ENCODE measurements at places on chromosomes 5 and 9. TPM values are rescaled to one million over a fixed set of nuclear protein-coding genes. Genes with fewer than 3 reads are reported as not detected.

The TICAM2 gene
- not detected for total RNA-seq

The PCDHGA10 gene
- 6.3 TPM for total RNA-seq

GRCh38 chr9:107491081-107492053 is 1.8 kb upstream of the KLF4 start:
- peaks cover 6% of the 10 kb centered on the region for H3K4me1 ChIP-seq
- DNase-seq = peak; percentile 35
- peak overlapping the region; percentile 93 for H3K27ac ChIP-seq

- no peak for DNase-seq
- H3K27ac ChIP-seq = no peak overlapping the region
- no peaks in the 10 kb centered on the region for H3K36me3 ChIP-seq
- no peaks in the 10 kb centered on the region for H3K27me3 ChIP-seq
- H3K4me1 ChIP-seq = no peaks in the 10 kb centered on the region
Measured at GRCh38 chr5:107230367-107230766, 440.4 kb downstream of the EFNA5 start.

- no peak overlapping the region for H3K27ac ChIP-seq
- DNase-seq = no peak
- no peaks in the 10 kb centered on the region for H3K27me3 ChIP-seq
- H3K4me1 ChIP-seq = no peaks in the 10 kb centered on the region
- H3K4me3 ChIP-seq = no peak overlapping the region
Measured at GRCh38 chr5:154367101-154367500, 78.7 kb upstream of the SAP30L start.

The C9orf50 gene
- not detected for total RNA-seq

The FLT4 gene
- total RNA-seq = 4.9 TPM

- no peaks in the 10 kb centered on the region for H3K36me3 ChIP-seq
- H3K27ac ChIP-seq = no peak overlapping the region
- no peak overlapping the region for H3K4me3 ChIP-seq
- no peak for DNase-seq
- H3K27me3 ChIP-seq = no peaks in the 10 kb centered on the region
Measured at GRCh38 chr5:138803285-138803684, 50.1 kb downstream of the CTNNA1 start.

DNA sequence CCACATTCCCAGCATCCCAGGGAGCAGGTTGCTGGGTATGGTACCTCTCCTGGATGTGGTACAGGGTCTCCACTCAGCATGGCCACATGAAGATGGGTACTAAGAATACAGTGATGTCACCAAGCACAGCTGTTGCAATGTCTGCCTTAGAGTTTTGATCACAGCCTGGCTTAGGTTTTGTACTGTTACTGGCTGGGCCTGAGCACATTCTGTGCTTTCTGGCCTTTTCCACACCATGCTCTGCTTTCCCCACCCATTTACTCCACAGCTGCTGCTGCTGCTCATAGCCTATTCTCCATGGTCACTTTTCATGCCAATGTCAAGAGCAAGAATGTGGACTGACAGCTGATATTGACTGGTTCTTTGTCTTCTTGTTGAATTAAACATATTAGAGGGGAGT is 481.9 kb downstream of the ARHGEF28 start:
- no peaks in the 10 kb centered on the region for H3K4me1 ChIP-seq
- no peaks in the 10 kb centered on the region for H3K36me3 ChIP-seq
- no peak overlapping the region for H3K4me3 ChIP-seq
- no peak overlapping the region for H3K27ac ChIP-seq

The S100Z gene
- total RNA-seq = not detected

- H3K4me3 ChIP-seq = peak within 1 kb of the TSS; percentile 88
- H3K27me3 ChIP-seq = no peaks in the 10 kb centered on the region
- H3K36me3 ChIP-seq = no peaks in the 10 kb centered on the region
- peak; percentile 91 for DNase-seq
- peak within 1 kb of the TSS; percentile 100 for H3K27ac ChIP-seq
Measured at GRCh38 chr9:3525836-3526164, at the start of gene RFX3. Gene RFX3 (minus strand): TSS chr9:3526001. CDS start chr9:3395588, 130,413 bp downstream.

GRCh38 chr5:87541033-87541432 is 128.3 kb upstream of the CCNH start:
- no peaks in the 10 kb centered on the region for H3K36me3 ChIP-seq
- no peaks in the 10 kb centered on the region for H3K4me1 ChIP-seq
- H3K27ac ChIP-seq = no peak overlapping the region

DNA sequence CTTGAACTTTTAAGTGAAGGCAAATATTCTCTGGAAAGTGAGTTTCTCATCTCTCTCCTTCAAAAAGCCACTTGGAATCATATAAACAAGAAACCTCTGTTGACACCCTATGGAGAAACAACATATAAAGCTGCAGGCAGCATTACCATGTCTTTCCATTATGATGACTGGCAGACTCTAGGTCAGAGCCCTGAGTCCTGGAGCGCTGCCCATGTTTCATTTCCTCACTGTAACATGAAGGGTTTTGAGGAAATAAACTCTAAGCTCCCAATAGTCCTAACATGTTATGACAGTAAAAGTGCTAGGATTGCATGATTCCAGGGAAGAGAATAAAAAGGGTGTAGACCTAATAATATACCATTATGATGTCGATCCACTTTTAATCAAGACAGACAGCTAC is 220.6 kb downstream of the CTNND2 start:
- no peak overlapping the region for H3K4me3 ChIP-seq
- no peaks in the 10 kb centered on the region for H3K36me3 ChIP-seq
- H3K27me3 ChIP-seq = no peaks in the 10 kb centered on the region
- H3K4me1 ChIP-seq = no peaks in the 10 kb centered on the region

- DNase-seq = no peak
- H3K4me1 ChIP-seq = no peaks in the 10 kb centered on the region
- H3K27ac ChIP-seq = no peak overlapping the region
- no peak overlapping the region for H3K4me3 ChIP-seq
- H3K27me3 ChIP-seq = no peaks in the 10 kb centered on the region
Measured at GRCh38 chr5:43646992-43647391, 44.0 kb downstream of the NNT start.

DNA sequence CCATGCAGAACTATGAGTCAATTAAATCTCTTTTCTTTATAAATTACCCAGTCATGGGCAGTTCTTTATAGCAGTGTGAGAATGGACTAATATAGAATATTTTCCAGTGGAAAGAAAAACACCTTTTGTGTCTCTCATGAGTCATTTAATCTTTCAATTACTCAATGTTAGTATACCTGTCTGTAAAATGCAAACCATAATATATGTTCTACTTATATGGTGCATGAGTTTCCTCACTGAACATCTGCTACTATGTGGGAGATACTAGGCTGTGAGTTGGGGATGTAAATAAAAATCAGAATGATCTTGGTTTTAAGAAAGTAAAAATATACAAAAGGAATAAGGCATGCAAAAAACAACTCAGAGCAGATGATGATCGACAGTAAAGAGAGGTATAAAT is 15.0 kb downstream of the CDH10 start:
- H3K36me3 ChIP-seq = no peaks in the 10 kb centered on the region
- H3K27ac ChIP-seq = no peak overlapping the region
- no peaks in the 10 kb centered on the region for H3K27me3 ChIP-seq
- DNase-seq = no peak
- no peak overlapping the region for H3K4me3 ChIP-seq

GRCh38 chr5:151005950-151006576 is 14.3 kb upstream of the GPX3 start:
- H3K27me3 ChIP-seq = no peaks in the 10 kb centered on the region
- H3K4me1 ChIP-seq = peaks cover 36% of the 10 kb centered on the region
- H3K4me3 ChIP-seq = no peak overlapping the region
- no peaks in the 10 kb centered on the region for H3K36me3 ChIP-seq
- H3K27ac ChIP-seq = peak overlapping the region; percentile 74

The WDR38 gene
- not detected for total RNA-seq
